Activated gamma-delta T cell treated with anti-CD3 and anti-CD28 coated beads, Interleukin-2, amount 50 U/mL, for 16 hours (primary cell): ENCODE measurements at places on chromosomes 2 and 18.

- DNase-seq: no peak
These were observed 26.7 kb upstream of the FAM237A start for GRCh38 chr2:206615417-206616089.

GRCh38 chr2:190283783-190284182 is 35.8 kb downstream of the HIBCH start:
- no peak for DNase-seq

DNA sequence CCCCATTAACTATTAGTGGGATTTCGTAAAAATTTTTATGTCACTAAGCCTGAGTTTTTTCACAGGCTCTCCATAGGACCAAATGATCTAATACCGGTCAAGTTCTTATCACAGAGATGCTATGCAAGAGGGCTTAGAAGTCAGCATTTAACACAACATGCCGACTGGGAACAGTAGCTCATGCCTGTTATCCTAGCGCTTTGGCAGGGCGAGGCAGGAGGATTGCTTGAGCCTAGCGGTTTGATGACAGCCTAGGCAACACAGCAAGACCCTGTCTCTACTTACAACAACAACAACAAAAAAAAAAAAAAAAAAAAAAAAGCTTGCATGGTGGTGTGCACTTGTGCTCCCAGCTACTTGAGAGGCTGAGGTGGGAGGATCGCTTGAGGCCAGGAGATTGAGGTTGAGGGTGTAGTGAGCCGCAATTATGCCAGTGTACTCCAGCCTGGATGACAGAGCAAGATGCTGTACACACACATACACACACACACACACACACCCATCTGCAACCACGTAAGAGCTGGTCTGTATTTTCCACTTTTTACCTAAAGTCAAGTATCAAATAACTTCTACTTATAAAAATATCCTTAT is 67.6 kb upstream of the FAM124B start:
- no peak for DNase-seq

DNA sequence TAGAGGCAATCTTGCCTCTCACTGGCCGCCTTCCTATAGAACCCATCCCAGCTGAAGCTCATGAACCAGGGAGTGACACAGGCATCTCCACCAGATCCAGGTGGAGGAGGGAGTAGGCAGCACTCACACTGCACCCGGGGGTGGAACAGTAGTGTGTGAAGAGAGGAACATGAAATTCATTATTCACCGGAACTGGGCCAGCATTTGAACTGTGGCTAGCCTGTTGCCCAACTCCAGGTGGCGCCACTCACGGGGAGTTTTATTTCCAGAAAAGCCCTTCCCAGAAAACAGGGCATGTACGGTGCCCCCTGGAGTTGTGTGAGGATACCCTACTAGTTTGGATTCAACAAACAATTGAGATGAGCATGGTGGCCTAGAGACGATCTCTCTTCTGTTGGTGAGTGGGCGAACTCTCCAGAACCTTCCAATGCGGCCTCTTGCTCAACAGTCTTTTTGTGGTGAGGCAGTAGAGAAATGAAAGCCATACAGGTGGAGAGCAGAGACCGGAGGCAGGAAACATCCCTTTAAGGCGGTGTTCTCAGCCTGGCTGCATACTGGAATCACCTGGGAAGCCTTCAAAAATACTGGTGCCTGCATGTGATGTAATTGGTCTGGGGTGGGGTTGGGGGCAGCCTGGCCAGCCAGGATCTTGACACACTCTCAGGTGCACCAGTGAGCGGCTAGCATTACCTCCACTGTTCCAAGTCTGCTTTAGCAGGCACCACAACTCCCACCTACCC is 73.5 kb upstream of the NEDD4L start:
- no peak for DNase-seq

DNA sequence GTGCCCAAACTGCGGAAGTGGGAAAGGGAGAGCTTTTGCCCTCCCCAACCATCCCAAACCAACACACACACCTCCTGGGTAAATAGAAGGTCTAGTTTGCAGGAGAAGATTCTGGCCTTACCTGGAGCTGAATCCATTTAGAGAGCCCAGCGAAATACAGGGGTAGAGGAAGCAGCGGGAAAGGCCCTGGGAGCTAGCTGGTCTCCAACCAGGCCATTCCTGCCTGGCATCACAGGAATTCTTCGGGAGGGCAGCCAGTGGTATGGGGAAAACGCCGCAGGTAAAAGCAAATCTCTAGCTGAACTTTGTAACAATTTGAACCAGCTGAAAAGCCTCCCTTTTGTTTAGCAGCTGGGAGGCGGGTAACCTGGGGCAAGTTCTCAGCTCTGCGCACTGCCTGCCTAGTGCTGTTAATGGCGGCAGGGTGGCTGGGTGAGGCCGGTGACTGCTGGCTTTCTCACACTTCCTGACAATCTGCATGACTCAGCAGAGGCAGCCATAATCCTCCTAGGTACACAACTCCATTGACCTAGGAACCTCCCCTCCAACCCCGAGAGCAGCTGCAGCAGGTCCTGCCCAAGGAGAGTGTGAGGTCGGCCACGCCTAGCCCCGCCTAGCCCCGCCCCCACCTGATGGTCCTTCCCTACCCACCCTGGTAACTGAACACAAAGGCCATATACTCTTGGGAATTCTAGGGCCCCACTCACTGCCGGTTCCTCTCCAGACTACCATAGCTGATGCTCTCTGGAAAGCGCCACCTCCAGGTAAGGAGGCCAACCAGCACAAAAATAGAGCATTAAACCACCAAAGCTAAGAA is 483.8 kb upstream of the REG3G start:
- no peak for DNase-seq

DNA sequence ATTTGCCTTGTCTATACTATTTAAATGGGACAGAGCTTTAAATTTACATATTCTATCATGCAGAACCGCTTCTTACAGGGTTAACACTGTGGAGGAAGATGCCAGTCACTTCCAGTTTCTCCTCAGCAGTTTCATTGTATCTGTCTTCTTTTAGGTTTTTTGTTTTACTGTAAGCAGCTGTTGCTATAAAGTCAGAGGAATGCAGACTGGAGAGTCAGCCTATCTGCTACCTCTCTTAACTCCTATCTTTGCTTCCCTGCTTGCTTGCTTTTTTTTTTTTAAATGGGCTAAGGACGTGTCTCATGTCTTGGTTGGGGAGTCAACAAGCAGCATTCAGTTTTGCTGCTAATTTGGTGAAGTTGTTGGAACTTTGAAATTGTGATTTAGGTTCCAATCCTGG is 8.9 kb downstream of the EPC2 start:
- DNase-seq: no peak

- DNase-seq: no peak
These were observed 191.1 kb upstream of the REV1 start for GRCh38 chr2:99680946-99681345.

DNA sequence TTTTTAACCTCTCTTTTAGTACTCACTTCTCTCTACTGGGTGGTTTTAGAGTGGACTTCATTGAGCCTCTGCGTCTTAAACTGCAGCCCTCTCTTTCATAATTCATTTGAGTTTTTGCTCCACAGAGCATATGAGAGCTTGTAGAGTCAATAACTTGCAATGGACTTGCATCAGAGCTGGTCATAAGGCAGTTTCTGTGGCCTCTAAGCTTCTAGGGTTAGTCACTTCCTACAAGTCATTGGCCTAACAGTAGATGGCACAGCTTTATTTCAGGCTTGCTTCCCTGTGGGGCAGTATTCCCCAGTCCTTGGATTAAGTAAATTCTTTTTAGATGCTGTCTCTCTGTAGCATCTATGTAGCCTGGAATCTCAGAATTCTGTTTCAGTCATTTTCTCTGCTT is 1435.7 kb downstream of the LRP1B start:
- DNase-seq: no peak
